ENCODE measurements at places on chromosomes 2 and 18.

- peak; percentile 51 for DNase-seq
Measured at GRCh38 chr2:205903549-205904129, 182.3 kb downstream of the INO80D start.

DNA sequence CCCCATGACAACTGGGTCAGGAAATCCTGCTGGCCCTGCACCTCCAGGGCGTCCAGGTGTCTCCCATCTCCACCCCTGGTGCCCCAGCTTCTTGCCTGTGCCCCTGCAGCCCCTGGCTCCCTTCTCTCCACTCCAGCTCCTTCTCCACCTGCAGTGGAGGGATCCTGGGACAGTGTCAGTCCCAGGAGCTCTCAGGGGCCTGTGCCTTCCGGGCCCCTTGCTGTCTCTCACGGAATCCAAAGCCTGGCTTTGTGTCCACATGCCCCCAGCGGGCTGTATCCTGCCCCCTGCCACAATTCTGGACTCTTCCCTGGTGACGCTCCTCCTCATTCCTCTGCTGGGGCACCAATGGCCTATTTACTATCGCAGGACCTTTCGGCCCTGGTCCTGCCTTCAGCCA, 58.2 kb downstream of the MYT1L start:
- DNase-seq: no peak

DNA sequence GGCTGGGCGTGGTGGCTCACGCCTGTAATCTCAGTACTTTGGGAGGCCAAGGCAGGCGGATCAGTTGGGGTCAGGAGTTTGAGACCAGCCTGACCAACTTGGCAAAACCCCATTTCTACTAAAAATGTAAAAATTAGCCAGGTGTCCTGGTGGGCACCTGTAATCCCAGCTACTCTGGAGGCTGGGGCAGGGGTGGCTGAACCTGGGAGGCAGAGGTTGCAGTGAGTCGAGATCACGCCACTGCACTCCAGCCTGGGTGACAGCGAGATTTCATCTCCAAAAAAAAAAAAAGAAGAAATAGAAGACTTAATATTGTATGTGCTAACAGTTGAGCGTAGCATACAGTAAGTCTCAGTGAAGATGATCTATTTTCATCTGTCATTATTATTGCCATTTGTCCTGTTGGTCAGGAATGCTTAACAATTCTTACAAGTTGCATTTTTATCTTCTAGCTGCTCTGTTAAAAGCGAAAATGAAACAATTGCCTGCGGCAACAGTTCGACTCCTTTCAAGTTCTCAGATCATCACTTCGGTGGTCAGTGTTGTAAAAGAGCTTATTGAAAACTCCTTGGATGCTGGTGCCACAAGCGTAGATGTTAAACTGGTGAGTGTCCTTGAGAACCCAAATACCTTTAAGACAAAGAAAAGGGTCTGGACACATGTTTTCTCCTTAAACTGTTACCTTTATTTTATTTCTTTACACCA, 7.2 kb downstream of the PMS1 start:
- DNase-seq: no peak

- peak; percentile 48 for DNase-seq
Measured at GRCh38 chr18:2547477-2548087, 23.7 kb downstream of the METTL4 start.

- peak; percentile 24 for DNase-seq
Measured at GRCh38 chr2:218285604-218286003, 6.7 kb downstream of the TMBIM1 start.

GRCh38 chr2:19349911-19350677, 8.3 kb downstream of the OSR1 start:
- no peak for DNase-seq
